Liver (tissue), 10 donors: ENCODE measurements at places on chromosomes 3 and 15. TPM values are rescaled to one million over a fixed set of nuclear protein-coding genes. Genes with fewer than 3 reads are reported as not detected.

GRCh38 chr3:112043621-112044201 is 9.2 kb downstream of the TMPRSS7 start:
- no peaks in the 10 kb centered on the region for H3K27me3 ChIP-seq
- no peaks in the 10 kb centered on the region for H3K36me3 ChIP-seq
- H3K4me1 ChIP-seq = peaks cover 4% of the 10 kb centered on the region
- no peak overlapping the region for H3K4me3 ChIP-seq
- no peak overlapping the region for H3K27ac ChIP-seq
- no peak for DNase-seq

DNA sequence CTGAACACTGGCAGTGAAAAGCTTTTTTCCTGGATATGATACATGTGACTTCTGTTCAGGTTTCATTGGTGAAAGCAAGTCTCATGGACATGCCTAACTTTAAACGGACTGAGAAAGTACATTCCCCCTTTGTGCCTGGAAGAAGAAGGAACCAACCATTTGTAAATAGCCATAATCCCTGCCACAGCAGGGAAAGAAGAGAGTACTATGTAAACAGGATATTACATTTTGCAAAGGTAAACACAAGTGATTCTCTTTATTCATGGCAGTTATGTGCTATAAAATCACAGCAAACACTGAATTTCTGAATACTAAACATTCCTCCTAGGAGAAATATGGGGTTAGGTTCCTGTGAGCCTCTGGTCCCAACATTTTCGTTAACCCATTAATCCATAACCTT is 46.8 kb downstream of the PRICKLE2 start:
- no peaks in the 10 kb centered on the region for H3K36me3 ChIP-seq
- H3K27me3 ChIP-seq = no peaks in the 10 kb centered on the region
- H3K4me3 ChIP-seq = no peak overlapping the region
- no peak for DNase-seq
- H3K4me1 ChIP-seq = peaks cover 4% of the 10 kb centered on the region

- H3K4me3 ChIP-seq = no peak overlapping the region
- no peak overlapping the region for H3K27ac ChIP-seq
- no peaks in the 10 kb centered on the region for H3K36me3 ChIP-seq
Measured at GRCh38 chr3:176523114-176523513, 674.2 kb downstream of the TBL1XR1 start.

GRCh38 chr15:99426431-99427105 is 139.2 kb upstream of the MEF2A start:
- H3K4me1 ChIP-seq = peaks cover 3% of the 10 kb centered on the region
- DNase-seq = no peak
- no peaks in the 10 kb centered on the region for H3K27me3 ChIP-seq
- no peak overlapping the region for H3K4me3 ChIP-seq
- H3K27ac ChIP-seq = no peak overlapping the region

- H3K36me3 ChIP-seq = no peaks in the 10 kb centered on the region
- no peak overlapping the region for H3K4me3 ChIP-seq
- H3K4me1 ChIP-seq = no peaks in the 10 kb centered on the region
- DNase-seq = no peak
- H3K27ac ChIP-seq = no peak overlapping the region
Measured at GRCh38 chr15:35963326-35963725, 417.4 kb upstream of the DPH6 start.

DNA sequence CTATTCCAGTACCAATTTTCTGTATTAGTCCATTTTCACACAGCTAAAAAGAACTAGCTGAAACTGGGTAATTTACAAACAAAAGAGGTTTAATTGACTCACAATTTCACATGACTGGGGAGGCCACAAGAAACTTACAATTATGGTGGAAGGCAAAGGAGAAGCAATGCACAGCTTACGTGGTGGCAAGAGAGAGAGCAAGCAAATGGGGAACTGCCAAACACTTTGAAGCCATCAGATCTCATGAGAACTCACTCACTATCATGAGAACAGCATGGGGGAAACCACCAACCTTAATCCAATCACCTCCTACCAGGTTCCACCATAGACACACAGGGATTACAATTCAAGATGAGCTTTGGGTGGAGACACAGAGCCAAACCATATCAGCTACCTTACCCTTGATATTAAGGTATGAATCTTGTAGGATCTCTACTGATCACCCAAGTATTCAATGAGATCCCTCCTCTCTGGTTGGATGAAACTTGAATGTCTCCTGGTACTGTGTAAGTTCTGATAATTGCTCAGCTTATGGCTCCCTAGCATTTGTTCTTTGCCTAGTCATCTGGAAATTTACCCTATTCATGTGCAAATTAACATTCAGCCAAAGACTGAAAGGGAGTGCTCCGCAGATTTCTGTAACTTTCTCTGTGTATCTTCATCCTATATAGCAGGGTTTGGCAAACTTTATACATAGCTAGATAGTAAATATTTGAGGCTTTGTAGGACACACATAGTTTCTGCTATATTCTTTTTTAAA is 38.9 kb downstream of the MYL3 start:
- no peaks in the 10 kb centered on the region for H3K36me3 ChIP-seq
- no peaks in the 10 kb centered on the region for H3K27me3 ChIP-seq
- no peaks in the 10 kb centered on the region for H3K4me1 ChIP-seq
- no peak for DNase-seq
- H3K27ac ChIP-seq = no peak overlapping the region

DNASE1L3 gene
- 94.5 TPM for polyA plus RNA-seq

C2CD4B gene
- polyA plus RNA-seq = 0.74 TPM

SIDT1 gene
- 0.08 TPM for polyA plus RNA-seq

HOMER2 gene
- polyA plus RNA-seq = 22.1 TPM

TNFAIP8L3 gene
- 1.4 TPM for polyA plus RNA-seq
